ENCODE measurements at places on chromosomes 6 and 20.

DNA sequence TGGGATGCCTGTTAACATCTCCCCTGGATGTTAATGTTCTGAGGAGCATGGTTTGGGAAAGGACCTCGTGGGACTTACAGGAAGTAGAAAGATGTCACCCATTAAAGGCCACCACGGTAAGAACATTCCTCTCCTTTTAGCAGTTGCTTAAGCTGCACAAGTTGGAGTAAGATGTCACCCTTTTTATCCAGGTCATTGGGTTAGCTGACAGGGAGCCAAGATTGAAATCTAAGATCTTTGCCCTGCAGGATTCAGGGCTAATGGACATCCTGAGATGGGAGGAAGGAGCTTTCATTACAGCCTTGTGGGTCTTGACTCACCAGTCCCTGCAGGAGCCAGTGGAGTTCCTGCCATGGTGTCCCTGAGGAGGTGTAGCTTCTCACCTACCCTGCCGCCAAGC lies 22.1 kb downstream of the PABPC1L start:
- no peak for DNase-seq

DNA sequence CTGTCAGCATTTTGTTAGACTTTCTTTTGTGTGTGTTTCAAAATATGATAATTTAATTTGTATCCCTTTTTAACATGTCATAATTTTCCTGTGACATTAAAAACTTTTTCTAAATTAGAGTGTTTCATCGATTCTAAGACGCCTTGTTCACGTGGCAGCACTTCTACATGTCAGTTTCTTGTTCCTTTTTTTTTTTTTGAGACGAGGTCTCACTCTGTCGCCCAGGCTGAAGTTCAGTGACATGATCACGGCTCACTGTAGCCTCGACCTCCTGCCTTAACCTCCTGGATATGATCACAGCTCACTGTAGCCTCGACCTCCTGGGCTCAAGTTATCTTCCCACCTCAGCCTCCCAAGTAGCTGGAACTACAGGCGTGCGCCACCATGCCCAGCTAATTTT lies 27.6 kb upstream of the ADRM1 start:
- DNase-seq: no peak

- DNase-seq: no peak
Observed at GRCh38 chr6:1015825-1016224, 296.1 kb upstream of the FOXQ1 start.

DNA sequence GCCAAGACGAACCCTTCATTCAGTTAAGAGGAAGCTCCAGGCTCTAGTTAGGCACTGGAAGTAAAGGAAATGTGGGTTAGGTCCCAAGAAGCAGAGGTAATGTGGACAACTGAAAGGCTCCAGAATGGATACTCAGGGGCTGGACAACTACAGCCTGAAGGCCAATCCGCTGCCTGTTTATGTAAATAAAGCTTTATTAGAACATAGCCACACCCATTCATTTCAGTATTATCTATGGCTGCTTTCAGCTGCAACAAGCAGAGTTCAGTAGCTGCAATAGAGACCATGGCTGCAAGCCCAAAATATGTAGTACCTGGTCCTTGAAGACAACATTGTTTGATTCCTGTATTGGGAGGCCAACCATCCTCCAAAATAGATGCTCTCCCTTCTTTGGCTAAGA lies 100.8 kb upstream of the MRPS10 start:
- DNase-seq: no peak

GRCh38 chr20:24777746-24778145 lies 171.3 kb upstream of the CST7 start:
- no peak for DNase-seq

- no peak for DNase-seq
Observed at GRCh38 chr6:130233330-130233729, 10.6 kb upstream of the SAMD3 start.

All from KBM-7 (cell line).